ENCODE measurements at places on chromosomes 5 and 9.

DNA sequence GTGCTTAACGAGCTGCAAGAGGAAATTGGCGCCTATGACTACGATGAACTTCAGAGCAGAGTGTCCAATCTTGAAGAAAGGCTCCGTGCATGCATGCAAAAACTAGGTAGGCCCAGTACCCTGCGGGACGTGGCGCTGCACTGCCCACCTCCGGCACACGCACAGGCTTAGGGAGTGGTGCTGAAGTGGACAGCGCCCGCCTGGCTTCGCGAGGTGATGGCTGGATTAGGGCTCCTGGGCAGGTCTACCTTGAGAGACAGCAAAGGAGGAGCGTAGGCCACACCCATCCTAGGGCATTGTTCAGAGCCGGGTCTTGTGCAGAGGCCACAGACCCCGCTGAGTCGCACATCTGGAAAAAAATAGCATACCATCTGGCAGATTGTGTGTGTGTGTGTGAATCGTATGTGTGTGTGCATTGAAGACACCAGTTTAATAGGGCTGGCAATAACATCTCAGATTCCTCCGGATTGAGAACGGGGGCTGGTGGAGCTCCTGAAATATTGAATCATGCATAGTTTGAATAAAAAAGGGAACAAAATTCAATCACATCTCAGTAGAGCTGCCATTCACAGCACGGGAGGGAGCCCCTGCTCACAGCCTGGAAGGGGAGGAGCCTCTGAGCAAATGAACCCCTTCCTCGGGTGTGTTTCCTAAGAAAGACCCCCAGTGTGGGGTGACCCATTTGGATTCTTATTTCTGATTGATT lies 11.1 kb downstream of the OLFM1 start:
- no peak for DNase-seq

GRCh38 chr5:159581502-159582249 lies 251.4 kb upstream of the IL12B start:
- no peak for DNase-seq

GRCh38 chr9:112295174-112295573 lies 38.2 kb downstream of the PTBP3 start:
- DNase-seq: no peak

DNA sequence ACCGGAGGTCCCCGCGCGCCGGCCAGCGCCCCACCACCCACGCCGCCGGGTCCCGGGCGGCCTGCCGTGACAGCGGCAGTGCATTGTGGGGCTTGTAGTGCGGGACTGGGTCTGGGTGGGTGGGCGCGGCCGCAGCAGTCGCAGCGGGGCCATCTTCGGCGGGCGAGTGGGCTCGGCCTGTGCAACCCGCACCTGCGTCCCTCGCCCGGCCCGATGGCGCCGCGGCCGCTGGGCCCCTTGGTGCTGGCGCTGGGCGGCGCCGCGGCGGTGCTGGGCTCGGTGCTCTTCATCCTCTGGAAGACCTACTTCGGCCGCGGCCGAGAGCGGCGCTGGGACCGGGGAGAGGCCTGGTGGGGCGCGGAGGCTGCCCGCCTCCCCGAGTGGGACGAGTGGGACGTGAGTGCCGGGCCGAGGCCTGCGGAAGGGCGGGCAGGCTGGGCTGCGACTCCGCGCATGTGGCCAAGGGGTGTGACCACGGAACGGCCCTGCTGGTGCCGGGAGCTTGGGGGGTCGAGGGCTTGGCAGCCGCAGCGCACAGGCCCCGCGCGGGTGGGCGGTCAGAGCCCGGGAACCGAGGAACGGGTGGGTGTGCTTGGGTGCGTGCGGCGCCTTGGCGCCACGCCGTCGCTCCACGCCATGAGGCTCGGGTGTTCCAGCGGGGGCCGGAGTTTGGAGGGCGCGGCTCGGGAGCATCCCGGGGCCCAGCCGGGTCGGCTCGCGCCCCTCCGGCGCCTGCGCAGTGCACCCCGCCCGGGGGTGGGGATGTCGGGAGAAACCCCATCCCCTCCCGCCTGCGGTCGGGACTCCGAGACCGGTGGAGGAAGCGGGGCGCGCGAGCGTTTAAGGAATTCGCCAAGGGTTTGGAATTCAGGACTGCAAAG lies at the start of gene ARL10:
Gene ARL10 (plus strand): TSS at position 137 of the 881 bp plus-strand sequence. CDS start 77 bp downstream, at position 214.
- DNase-seq: peak; percentile 54

DNA sequence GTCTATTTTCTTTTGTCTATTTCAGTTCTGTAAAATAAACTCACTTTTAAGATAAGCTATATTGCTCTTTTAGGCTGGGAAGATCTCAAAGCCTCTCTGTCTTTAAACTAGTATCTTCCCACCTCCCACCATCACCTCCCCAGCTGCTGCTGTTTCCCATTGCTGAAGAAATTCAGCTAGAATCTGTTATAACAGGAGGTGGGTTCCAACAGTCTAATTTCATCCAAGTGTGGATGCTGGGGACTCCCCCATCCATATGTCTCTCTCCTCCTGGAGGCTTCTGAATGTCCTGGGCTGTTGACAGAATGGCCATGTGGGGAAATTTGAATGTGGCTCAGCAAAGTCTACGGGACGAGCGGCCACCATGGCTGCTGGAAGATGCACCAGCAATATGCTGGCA lies 301.0 kb downstream of the RASEF start:
- DNase-seq: no peak

- DNase-seq: no peak
Observed at GRCh38 chr5:83029912-83030311, 47.3 kb downstream of the TMEM167A start.

GRCh38 chr9:92947268-92948037 lies at the start of gene FGD3:
FGD3 (plus strand) TSS chr9:92947523; CDS start chr9:92976257, 28,734 bp downstream.
- peak; percentile 20 for DNase-seq

- DNase-seq: no peak
Observed at GRCh38 chr5:53339962-53340540, 140.4 kb upstream of the FST start.

- DNase-seq: no peak
Observed at GRCh38 chr9:136011703-136012496, 50.7 kb upstream of the UBAC1 start.

Measured in germinal center (tissue), 1 donor.